GM23248 (cell line): ENCODE measurements at places on chromosomes 2 and 18.

DNA sequence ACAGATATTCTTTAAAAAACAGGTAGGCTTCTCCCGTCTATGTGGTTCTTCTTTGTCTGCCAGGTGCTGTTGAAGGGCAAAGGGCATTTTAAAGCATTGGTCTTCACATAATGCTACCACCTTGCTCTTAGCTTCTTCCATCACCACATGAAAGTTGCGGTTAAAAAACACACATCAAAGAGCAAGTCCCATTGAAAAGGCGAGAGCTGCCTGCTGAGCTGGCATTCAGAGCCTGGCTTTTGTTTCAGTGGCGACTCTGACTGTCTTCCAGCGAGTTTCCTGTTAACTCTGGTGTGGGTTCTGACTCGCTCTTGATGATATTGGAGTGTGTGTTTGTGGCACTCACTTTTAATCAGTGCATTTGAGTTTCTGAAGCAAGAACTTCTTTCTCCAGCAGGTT, 624.9 kb upstream of the FANCL start:
- DNase-seq: peak; percentile 16

DNA sequence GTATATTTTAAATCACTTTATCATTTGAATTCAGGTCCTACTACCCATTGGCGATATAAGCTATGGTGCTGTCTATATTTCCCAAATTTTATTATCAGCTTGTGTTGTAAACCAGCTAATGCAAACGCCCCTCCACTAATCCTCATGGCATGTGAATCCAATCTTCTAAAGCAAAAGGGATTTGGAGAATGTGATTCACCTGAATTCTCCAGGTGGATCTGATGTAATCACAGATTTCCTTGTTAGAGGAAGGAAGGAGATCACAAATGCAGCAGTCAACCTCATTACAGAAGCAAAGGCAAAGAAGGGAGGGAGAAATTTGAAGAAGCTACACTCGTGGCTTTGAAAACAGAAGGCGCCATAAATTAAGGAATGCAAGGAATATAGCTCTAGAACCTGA, 431.1 kb upstream of the CDH19 start:
- no peak for DNase-seq

DNA sequence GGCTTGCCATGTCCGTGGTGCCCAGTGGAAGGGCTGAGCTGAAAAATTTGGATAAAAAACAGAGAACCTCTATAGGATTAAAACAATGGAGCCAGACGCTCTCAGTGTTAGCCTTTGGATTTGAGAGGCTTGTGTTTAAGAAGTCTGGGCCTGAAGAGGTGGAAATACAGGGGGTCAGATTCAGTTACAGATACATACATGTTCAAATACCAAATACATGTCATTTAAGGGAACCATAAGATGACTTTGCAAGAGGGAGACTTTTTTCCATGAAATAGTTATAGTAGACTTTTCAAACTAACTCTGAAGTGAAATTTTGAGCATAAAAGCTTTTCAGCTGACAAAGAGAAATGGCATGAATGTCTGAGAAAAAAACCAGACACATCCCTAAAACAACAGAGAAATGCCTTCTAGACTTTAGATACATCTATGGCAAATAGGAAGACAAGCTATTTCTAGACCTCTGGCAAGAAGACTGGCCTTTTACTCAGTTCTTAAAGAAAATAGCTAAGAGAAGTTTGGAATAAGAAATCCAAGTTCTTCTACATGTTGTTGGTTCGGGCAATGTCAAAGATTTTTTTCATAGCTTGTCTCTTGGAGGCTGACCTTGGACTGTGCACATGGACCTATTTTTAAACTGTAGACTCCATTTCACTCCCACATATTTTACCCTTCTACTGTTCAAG, 112.9 kb downstream of the LTBP1 start:
- DNase-seq: peak; percentile 19

- no peak for DNase-seq
Measured at GRCh38 chr2:206011018-206011614, 74.9 kb downstream of the INO80D start.

DNA sequence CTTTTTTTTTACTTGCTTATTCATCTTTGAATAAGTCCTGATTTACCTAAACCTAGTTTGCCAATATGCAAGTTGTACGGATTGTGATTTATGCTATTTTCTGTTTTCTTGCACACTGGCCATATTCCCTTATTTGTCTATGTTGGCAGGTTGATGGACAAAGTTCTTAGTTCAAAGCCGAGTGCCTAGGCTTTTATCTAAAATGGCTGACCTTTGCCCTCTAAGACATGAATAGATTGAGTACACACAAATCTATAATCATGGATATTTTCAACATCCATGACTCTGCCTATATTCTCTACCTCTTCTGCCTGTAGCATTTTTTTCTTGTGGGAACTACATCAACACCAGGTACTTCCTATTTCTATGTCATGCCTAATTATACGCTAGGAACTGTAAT, 171.7 kb downstream of the TMEFF2 start:
- no peak for DNase-seq

- DNase-seq: peak; percentile 62
Measured at GRCh38 chr2:88054782-88055370, 707 bp downstream of the KRCC1 start.

DNA sequence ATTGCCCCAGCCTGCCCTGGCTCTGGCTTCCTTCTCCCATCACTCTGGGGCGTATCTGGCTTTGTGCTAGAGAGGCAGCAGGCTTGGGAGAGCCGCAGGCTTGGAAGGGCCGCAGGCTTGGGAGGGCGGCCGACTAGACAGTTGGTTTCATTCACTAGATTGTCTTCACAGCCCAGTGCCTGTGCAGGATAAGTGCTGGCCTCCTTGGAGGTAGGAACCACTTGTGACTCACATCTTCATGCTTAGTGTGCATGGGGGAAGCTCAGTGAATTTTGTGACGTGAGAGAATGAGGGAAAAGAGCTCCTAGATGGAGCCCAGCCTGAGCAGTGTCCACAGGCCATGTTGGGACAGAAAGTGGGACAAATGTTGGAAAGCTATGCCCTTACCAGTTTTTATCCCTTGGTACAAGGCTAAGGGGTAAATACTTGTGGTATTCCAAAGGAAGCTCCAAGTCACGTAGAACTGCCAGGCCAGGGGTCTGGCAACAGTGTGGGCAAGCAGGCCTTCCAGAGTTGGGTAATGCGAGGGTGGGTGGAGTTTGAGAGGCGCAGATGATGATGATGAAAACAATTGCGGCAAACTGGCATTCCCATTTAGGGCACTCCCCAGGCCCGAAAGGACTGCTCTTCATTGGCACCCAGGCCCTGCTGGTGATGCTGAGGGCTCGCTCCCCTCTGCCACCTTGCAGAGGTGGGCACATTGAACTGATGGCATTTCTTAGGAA, 100.1 kb downstream of the DDX1 start:
- no peak for DNase-seq

- no peak for DNase-seq
Measured at GRCh38 chr18:36537289-36537688, 239.8 kb downstream of the FHOD3 start.

GRCh38 chr2:205806143-205806905, 124.0 kb downstream of the NRP2 start:
- no peak for DNase-seq

DNA sequence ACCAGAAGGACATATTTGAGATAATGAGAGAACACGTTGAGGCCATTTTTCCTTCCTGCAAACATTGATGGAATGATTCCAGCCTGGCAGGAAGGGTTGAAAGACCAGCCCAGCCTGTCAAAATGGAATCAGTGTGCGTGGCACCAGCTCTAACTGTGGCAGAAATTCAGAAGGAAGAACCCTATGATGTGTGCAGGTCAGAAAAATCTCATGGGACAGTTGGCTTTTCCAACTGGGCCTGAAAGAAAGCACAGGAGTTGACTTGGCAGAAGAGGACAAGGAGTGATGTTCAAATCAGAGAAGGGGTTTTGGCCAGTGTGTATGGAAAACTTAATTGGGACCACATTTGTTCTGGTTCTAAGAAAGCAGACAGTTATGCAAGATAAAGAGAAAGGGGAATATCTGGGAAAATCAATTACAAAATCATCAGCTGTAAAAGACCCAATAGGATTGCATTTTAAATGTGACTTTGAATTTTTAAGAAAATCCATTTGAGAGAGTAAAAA, 192.8 kb upstream of the PID1 start:
- DNase-seq: no peak

DNA sequence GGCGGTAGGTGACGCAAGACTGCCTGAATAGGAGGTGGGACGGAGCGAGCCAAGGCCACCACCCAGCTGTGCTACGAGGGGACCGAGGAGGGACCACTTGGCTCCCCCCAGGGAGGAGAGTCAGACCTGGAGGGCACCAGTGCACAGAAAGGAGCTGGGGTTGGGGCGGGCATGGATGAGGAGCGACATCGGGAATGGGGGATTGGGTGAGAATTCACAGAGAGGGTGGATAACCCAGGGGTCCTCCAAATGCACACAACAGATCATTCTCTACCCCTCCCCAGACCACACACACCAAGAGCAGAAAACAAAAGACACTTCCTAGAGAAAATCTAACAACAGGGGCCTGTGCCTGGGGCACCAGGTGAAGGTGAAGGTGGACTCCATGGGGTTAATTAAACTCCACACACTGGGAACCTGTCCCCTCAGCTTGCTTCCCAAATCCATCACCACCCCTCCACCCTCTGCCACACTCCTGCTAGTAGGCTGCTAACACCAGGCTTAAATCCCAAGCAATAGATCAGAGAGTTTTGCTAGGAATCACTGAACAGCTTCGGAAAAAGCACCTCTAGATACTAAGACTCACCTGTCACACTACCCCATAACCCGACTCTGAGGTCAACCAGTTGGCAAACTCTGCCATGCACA, 274.6 kb downstream of the EIPR1 start:
- DNase-seq: no peak

GRCh38 chr2:149994057-149994728, 406.6 kb upstream of the MMADHC start:
- DNase-seq: peak; percentile 79

- DNase-seq: no peak
Measured at GRCh38 chr2:239594772-239595608, 194.2 kb upstream of the HDAC4 start.

- no peak for DNase-seq
Measured at GRCh38 chr2:17272170-17272569, 246.1 kb downstream of the RAD51AP2 start.

DNA sequence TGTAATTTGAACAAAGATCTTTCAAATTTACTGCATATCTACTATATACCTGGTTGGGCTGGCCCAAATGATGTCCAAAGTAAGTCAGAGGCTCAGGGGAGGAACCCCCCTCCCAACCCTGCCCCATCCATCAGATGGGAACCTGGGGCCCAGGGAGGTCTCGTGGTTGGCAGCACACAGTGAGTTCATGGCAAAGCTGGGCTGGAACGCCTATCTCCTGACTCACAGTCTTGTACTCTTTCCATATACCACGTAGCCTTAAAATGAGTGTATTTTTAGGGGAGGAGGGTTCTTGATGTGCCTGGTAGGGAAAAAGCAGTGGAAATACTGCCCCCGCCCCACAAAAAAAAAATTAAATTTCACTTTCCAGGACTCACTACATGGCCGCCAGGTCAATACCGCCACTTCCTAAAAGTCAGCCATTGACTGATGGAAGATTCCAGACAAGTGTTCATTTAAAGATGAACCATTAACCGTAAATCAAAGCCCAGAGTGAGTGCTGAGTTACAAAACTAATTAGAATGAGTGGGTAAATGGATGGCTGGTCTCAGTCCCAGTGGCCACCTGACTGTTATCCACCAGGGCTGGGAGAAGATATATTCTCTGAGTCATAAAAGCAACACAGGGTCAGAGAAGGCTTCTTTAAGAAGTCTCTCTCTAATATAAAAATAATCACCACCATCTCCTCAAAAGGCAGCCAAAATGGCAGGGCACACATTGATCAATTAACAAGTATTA, 80.5 kb downstream of the ZBTB7C start:
- DNase-seq: peak; percentile 65

DNA sequence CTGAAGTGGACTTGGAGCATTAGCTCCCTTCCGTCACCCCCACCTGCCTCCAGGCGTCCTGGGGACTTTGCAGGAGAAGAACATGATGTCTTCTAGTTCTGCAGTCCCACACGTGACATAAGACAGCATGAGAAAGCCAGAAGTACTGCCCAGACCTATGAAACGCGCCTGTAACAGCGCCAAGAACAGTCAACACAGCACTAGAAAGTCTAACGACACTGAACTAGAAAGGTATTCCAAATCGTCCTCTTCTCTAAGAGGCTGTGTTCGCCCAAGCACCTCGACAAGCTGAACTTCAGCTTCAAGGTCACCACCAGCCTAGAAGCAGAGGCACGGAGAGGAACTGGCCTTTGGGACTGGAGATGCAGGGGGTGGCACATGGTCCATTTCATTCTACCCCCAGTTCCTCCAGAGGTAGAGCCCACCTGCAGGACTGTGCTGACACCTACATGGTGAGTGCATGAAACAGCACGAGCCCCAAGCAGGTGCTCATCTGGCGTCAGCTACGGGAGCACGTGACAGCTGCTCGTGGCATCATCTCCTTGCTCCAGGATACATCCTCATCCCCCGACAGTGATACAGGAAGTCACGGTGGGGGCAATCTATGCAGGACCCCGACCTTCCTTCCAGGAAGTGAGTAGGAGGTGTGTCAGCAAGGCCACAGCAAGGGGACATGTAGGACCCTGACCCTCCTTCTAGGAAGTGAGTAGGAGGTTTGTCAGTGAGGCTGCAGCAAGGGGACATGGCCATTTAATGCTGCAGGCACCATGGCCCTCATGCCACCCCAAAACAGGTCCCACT, 3.7 kb downstream of the HDAC4 start:
- DNase-seq: no peak

DNA sequence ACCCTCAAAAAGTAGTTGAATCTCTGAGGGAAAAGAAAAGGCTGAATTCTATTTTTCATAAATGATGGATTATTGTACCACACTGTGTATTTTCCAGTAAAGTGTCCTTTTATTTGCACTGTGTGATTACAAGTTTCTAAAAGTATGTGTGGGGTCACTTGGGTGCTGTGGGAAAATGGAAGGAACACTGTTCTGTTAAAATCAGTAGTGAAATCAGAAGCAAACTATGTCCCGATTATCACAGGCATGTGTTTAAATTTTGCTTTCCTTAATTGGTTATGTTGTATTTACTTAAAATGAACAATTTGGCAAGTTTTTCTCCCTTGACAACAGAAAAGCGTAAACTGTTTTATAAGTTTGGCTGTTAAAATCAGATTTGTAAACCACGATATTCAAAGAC, 353.1 kb downstream of the ARHGAP15 start:
- no peak for DNase-seq

DNA sequence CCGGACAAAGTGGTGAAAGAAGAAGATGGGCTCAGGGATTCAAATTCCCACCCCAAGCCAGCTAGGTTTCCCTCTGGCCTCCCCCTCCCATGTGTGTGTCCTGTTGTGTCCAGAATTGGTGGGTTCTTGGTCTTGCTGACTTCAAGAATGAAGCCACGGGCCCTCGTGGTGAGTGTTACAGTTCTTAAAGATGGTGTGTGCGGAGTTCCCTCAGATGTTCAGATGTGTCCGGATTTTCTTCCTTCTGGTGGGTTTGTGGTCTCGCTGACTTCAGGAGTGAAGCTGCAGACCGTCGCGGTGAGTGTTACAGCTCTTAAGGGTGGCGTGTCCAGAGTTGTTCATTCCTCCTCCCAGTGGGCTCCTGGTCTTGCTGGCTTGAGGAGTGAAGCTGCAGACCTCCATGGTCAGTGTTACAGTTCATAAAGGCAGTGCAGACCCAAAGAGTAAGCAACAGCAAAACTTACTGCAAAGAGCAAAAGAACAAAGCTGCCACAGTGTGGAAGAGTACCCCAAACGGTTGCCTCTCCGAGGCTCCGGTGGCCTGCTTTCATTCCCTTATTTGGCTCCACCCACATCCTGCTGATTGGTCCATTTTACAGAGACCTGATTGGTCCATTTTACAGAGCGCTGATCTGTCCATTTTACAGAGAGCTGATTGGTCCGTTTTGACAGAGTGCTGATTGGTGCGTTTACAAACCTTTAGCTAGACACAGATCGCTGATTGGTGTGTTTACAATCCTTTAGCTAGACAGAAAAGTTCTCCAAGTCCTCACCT, 37.7 kb upstream of the KLF11 start:
- DNase-seq: no peak
